ENCODE measurements at places on chromosomes 7 and 10.

DNA sequence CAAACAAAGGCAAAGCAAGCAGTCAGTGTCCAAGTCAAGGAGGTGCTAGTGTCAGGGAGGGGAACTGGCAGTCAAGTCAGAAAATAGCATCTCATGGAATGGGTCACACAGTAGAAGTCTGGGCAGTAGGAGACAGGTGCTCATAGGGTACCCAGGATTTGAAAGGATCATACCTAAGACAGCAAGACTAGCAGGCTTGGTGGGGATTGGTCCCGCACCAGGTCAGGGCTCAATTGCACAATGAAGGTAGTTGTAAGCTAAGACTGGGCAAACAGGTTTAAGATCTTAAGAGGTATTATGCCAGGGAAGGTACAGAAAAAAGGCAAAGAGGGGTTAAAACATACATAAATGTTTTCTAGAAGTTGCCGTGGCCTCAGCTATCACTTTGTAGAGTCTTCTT, 181.4 kb upstream of the ETV1 start:
- DNase-seq = no peak

- DNase-seq = no peak
These were observed 506.6 kb upstream of the POT1 start for GRCh38 chr7:125436220-125436619.

DNA sequence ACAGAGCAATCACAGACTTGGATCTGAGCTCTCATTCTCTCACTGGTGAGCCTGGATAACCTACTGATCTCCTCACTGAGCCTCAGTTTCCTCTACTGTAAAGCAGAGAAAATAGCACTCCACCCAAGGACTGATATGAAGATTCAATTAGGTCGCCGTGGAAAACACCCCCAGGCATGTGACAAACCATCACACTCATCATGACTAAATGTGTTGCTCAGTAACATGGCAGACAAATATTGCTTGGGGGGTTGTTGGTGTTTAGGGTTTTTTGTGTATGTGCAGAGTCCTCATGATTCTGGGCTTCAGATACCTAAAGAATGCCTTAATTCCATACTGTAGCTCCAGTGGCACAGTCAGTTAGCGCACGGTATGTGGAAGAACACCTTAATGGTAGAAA, 122.1 kb upstream of the TCF7L2 start:
- peak; percentile 15 for DNase-seq

GRCh38 chr7:133746305-133746704, 380.8 kb upstream of the LRGUK start:
- peak; percentile 15 for DNase-seq

- DNase-seq = no peak
These were observed 109.2 kb upstream of the KDM7A start for GRCh38 chr7:140285938-140286337.

GRCh38 chr7:144670218-144670617, 165.6 kb downstream of the TPK1 start:
- no peak for DNase-seq

DNA sequence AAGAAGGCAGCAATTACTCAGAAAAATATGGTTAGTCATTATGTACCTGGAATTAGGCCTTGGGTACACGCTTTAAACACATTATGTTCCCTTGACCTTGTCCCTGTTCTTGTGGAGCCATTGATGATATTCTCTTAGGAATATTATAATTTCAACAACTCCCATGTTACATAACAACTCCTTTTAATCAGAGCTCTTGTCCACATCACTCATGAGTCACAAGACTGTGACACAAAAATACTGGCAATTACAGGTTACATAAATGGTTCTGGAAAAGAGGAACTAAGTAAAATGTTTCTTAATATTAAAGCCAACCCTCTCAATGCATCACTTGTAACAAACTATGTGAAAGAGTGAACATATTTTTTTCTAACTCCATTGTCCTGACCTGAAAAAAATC, 143.8 kb upstream of the PCLO start:
- no peak for DNase-seq

GRCh38 chr7:41024126-41024525, 678.8 kb downstream of the INHBA start:
- no peak for DNase-seq

DNA sequence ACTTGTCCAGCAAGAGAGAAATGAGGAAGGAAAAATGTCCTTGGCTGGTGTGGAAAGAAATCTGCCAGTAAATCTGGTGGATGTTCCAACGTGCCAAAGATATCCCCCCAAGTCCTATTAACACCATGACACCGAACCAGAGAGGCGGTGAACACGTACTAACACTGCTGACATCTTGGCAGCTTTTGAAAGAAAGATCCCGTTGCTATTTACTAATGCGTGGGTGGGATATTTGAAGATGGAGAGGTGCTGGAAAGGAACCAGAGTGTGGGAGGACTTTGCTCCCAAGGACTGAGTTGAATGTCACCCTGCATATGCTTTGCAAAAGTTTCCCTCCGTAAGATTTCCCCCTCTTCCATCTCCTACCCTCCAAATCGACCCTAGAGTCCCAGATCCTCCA, 7.9 kb downstream of the CCDC3 start:
- no peak for DNase-seq

- no peak for DNase-seq
These were observed 2.2 kb downstream of the MTG1 start for GRCh38 chr10:133396035-133396624.

GRCh38 chr10:59968705-59969104, 62.3 kb upstream of the CCDC6 start:
- no peak for DNase-seq

DNA sequence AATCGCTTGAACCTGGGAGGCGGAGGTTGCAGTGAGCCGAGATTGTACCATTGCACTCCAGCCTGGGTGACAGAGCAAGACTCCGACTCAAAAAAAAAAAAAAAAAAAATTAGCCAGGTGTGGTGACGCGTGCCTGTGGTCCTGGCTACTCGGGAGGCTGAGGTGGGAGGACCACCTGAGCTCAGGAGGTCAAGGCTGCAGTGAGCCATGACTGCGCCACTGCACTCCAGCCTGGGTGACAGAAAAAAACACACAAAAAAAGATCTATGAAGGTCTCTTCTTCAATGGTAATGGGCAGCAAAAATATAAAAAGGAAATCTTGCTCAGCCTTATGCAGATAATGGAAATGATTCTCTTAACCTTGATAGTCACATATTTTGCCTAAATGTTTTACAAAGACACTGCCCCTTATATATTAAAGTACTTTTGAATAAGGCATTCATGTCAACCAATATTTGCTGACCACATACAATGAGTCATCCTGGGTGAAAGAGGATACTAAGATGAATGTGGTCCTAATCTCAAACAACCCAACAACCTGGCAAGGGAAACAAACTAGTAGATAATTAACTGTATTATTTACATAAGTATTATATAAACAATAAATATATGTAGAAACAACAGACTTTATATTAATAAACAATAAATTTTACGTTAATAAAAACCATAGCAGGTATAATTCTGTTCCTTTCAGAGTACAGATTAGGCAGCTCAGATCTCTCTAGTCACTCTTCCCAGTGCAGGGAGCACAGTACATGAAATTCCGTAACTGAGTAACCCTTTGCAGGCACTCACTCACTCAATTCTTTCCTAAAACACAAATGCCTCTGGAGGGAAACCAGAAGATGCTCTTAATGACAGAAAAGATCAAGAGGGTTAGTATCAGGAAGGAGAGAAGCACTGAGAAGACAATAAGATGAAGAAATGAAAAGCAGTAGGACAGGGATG, 8.1 kb downstream of the TOMM7 start:
- no peak for DNase-seq

DNA sequence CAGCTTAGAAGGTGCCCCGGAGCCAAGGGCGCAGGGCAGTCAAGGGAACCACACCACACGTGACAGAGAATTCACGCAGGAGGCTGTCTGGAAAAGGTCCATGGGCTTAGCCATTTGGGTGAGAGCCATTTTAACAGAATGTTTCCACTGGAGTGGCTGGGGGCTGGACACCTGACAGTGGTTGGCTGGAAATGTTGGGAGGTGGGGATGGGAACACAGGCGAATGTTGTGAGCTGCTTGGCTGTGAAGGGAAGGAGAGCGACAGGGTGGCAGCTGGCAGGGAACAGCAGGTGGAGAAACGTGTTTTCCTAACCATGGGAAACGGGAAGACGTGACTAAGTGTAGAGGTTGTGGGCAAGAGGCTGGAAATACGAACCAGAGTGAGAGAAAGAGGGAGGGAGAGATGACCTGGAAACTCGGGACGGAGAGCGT, 100.5 kb upstream of the ZNF32 start:
- DNase-seq = no peak
